Cardiac muscle cell (in vitro differentiated cells and primary cell): ENCODE measurements at places on chromosomes 6 and 20.

DNA sequence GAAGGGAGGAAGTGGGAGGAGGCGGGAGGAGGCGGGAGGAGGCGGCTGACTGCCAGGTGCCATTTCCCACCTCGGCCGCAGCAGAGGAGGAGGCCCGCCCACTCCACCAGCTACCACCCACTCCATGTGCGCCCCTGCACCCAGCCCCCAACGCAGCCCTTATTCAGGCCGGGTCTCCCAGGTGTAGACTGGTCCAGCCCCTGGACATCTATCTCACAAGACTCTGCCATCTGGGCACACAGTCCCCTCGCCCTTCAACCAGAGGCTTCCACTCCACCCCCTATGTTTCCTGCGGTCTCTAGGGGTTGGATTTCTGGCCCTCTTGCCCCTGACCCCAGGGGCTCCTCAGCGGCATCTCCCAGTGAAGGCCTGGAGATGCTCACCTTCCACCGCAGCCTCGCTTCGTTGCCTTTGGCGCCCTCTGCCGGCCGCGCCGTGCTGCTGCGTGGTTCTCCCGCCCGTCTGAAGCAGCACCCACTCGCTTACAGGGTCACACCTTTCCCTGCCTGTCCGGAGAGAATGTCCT is 32.6 kb upstream of the FAM83D start:
- no peak overlapping the region for H3K4me3 ChIP-seq
- peaks cover 4% of the 10 kb centered on the region for H3K27me3 ChIP-seq
- no peaks in the 10 kb centered on the region for H3K36me3 ChIP-seq
- DNase-seq = peak; percentile 77
- H3K4me1 ChIP-seq = no peaks in the 10 kb centered on the region

GRCh38 chr6:54390362-54390761 is 82.1 kb downstream of the TINAG start:
- no peaks in the 10 kb centered on the region for H3K4me1 ChIP-seq
- DNase-seq = no peak
- no peaks in the 10 kb centered on the region for H3K27me3 ChIP-seq
- H3K36me3 ChIP-seq = no peaks in the 10 kb centered on the region
- no peak overlapping the region for H3K27ac ChIP-seq

- H3K27me3 ChIP-seq = peaks cover 93% of the 10 kb centered on the region
- no peak overlapping the region for H3K4me3 ChIP-seq
Measured at GRCh38 chr6:147509891-147510290, 1.4 kb downstream of the SAMD5 start.

DNA sequence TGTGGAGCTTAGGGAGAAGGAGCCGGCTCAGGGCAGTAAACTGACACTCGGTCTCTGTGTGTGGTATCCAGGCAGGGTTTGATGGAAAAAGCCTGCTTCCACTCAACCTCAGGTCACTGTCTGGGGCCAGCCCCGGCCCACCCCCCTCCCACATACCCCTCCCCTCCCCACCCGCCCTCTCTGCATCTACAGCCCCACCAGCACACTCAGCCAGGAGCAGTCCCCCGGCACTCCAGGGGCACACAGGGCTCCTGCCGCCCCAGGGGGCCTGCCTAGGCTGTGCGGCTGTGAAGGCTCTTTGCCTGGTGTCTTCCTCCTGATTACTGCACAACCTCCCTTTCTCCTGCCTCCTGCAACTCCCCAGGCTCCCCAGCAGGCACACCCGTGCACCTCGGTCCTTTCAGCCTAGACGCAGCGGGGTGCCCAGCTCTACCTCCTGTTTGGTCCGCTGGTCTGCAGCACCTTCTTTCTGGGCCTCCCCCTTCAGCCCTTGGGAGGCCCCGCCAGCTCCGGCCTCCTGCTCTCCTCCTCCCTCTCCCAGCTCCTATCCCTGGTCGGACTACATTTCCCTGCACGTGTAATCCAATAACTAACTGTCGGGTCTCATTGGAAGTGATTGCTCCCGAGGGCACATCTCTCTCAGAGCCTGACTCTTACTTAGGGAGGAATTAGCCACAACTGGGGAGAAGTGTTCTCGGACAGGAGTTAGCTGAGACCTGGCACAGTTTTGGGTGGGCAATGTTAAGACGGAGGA is 1.3 kb upstream of the FOXF2 start:
- no peaks in the 10 kb centered on the region for H3K36me3 ChIP-seq
- no peak overlapping the region for H3K4me3 ChIP-seq
- peaks cover 2% of the 10 kb centered on the region for H3K4me1 ChIP-seq
- no peak for DNase-seq
- H3K27me3 ChIP-seq = peaks cover 100% of the 10 kb centered on the region

- no peak within 1 kb of the TSS for H3K4me3 ChIP-seq
- no peaks in the 10 kb centered on the region for H3K36me3 ChIP-seq
- H3K4me1 ChIP-seq = peaks cover 29% of the 10 kb centered on the region
- DNase-seq = peak; percentile 96
- no peaks in the 10 kb centered on the region for H3K27me3 ChIP-seq
- H3K27ac ChIP-seq = no peak within 1 kb of the TSS
Measured at GRCh38 chr6:41286544-41287346, at the start of gene TREM1. Gene TREM1, minus strand, starts transcription at chr6:41286682. Its CDS starts 27 bp downstream, at chr6:41286655.

DNA sequence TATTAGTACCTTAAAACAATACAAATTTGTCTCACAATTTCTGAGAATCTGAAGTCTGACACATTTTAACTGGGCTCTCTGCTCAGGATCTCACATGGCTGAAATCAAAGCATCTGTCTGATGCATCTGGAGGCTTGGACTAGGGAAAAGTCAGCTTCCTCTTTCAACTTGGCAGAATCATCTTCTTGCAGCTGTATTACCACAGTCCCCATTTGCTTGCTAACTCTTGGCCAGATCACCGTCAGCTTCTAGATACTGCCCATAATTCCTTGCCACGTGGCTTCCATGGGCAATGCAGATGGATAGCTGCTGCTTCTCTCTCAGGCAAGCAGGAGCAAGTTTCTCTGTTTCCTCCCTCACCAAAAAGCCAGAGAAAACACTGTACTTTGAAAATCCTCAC is 1106.4 kb upstream of the CITED2 start:
- no peak overlapping the region for H3K4me3 ChIP-seq
- H3K27me3 ChIP-seq = no peaks in the 10 kb centered on the region
- no peak overlapping the region for H3K27ac ChIP-seq
- no peaks in the 10 kb centered on the region for H3K4me1 ChIP-seq

- no peak overlapping the region for H3K4me3 ChIP-seq
- no peaks in the 10 kb centered on the region for H3K36me3 ChIP-seq
- H3K4me1 ChIP-seq = peaks cover 40% of the 10 kb centered on the region
- peak; percentile 79 for DNase-seq
Measured at GRCh38 chr6:42440778-42441696, 10.7 kb downstream of the TRERF1 start.

- no peak overlapping the region for H3K27ac ChIP-seq
- no peaks in the 10 kb centered on the region for H3K36me3 ChIP-seq
- no peaks in the 10 kb centered on the region for H3K27me3 ChIP-seq
- H3K4me1 ChIP-seq = peaks cover 16% of the 10 kb centered on the region
- DNase-seq = no peak
- H3K4me3 ChIP-seq = no peak overlapping the region
Measured at GRCh38 chr20:6637160-6637579, 130.3 kb upstream of the BMP2 start.

DNA sequence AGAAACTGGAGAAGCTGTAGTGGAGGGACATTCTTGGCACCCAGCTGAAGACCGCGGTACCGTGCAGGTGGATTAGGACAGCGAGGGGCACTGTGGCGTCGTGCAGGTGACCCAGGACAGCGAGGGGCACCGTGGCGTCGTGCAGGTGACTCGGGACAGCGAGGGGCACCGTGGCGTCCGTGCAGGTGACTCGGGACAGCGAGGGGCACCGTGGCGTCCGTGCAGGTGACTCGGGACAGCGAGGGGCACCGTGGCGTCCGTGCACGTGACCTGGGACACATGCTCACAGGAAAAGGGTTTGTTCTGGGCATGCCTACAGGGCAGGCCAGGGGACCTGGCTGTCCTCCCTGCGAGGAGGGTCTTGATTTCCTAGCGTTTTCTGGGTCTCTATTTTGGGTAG is 29.2 kb upstream of the SMOC2 start:
- H3K4me1 ChIP-seq = no peaks in the 10 kb centered on the region
- H3K27ac ChIP-seq = no peak overlapping the region
- H3K27me3 ChIP-seq = no peaks in the 10 kb centered on the region
- no peak for DNase-seq
- H3K4me3 ChIP-seq = no peak overlapping the region
- no peaks in the 10 kb centered on the region for H3K36me3 ChIP-seq

- no peak overlapping the region for H3K4me3 ChIP-seq
- H3K36me3 ChIP-seq = no peaks in the 10 kb centered on the region
- DNase-seq = no peak
- H3K27ac ChIP-seq = no peak overlapping the region
- H3K4me1 ChIP-seq = peaks cover 4% of the 10 kb centered on the region
Measured at GRCh38 chr6:41634657-41635056, 3.6 kb upstream of the MDFI start.

DNA sequence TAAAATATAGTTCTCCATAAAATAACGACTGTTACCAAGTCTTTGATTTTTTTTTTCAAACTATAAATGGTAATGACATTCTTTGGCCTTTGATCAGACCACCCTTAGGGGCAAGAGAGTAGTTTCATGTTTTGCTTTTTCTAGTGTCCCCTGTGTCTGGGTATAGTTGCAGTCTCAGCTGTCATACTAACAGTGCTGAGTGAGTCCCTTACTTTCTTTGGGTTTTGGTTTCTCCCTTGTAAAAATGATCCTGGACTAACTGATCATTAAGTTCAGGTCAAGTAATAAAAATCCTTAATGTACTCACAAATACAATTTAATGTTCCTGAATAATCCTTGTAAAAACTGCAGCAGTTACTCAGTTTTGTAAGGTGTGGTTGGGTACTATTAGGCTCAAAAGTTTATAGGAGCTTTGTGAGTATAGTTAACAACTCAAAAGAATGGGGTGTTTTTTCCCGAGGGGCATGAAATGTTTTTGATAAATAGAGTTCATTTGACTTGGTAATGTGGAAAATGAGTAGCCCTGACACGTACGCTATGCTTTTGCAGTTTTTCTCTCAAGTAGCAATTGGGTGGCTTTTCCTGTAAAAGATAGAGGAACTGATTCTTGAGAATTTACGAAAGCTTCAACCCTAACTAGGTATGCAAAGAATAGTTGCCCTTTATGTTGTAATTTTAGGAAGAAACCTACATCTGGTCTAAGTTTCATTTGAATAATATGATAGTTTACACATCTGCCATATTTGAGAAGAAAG is 6.2 kb downstream of the PTPN1 start:
- peaks cover 30% of the 10 kb centered on the region for H3K4me1 ChIP-seq
- H3K36me3 ChIP-seq = no peaks in the 10 kb centered on the region
- no peak overlapping the region for H3K4me3 ChIP-seq
- no peak for DNase-seq

- no peaks in the 10 kb centered on the region for H3K36me3 ChIP-seq
- H3K27ac ChIP-seq = no peak overlapping the region
Measured at GRCh38 chr6:98230250-98230649, 604.1 kb upstream of the POU3F2 start.

DNA sequence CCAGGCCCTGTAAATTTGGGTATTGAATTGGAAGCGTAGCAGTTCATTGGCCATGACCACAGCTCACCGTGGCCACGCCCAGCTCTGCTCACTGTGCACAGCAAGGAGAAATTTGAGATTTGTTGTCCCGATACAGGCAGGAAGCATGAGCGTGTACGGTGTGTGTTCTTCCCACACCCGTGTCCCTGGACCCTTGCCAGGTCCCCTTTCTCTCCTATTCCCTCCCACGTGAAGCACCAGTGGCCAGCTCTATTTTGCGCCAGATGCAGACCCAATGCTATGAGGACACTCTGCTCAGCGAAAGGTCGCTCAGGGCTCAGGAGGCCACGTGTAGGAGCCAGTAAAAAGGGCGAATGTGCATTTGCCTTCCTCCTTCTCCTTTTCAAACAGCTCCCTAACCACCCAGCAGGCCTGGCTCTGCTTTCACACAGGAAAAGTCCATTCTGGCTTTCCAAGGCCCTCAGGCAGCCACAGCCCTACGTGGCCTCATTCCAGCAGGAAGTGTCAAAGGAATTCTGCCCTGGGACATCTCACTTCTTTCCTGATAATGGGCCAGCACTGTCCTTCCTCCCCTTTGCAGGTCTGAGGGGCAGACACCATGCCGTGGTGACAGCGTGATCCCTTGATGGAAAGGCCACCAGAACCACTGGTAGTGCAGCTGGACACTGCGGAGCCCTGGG is 499.2 kb upstream of the CDH4 start:
- no peak for DNase-seq
- no peaks in the 10 kb centered on the region for H3K36me3 ChIP-seq
- no peak overlapping the region for H3K4me3 ChIP-seq
- no peak overlapping the region for H3K27ac ChIP-seq
- H3K27me3 ChIP-seq = no peaks in the 10 kb centered on the region
- H3K4me1 ChIP-seq = no peaks in the 10 kb centered on the region
